ENCODE measurements at places on chromosomes 3 and 15.

DNA sequence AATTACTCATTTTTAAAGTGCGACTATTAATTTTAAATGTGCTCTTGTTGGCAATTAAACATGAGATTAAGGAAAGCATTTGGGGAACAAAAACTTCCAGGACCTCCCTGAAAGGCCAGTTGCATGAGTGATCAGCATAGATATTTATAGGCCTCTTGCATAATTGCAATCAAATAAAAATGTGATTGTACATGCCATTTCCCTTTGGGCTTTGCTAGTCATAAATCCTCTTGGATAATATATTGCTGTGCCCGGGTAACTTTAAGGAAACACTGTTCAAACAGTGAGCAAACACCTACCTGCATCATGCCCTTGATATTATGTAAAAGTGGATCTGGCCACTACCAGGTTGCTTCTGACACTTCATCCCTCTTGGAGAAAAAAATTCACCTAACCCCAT, 239.1 kb downstream of the MCTP2 start:
- no peak for DNase-seq

GRCh38 chr3:87949189-87949878, 109.5 kb downstream of the CGGBP1 start:
- DNase-seq, result no peak

DNA sequence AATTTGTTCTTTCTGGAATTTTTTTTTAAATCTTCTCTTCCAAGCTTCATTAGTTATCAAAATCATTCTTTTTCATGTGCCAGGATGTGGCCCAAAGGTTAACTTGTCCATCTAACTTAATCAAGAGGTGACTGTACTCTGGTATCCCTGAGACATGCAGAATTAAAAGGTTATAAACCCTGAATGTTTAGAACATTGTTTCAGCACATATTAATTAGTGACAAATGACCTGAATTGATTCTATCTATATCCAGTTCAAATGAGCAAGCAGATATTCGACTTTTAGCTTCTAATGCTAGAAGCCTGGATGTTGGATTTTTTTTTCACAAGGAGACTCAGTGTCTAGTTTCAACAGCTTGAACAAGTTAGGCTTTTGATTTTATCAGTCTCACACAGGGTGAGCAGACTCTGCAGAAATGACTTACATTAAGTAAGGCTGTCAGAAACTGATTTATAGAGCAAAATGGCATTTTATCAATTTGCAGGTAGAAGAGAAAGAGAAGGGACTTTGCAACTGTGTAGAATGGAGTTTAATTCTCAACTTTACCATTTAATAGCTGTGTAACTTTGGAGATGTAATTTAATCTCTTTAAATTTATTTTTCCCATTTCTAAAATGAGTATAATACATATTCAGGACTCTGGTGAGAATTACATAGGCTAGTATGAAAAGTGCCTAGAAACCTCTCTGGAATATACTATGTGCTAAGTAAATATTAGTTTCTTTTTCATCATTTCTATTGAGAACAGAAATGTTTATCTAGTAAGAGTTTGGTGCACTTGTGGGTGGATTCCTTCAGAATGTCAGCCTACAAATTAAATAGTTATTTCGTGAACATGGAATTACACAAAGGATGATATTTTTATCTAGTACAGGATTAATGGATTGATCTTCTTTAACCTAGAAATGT, 100.0 kb downstream of the ALCAM start:
- no peak for DNase-seq

- DNase-seq, result no peak
These were observed 185.6 kb upstream of the ADAMTS9 start for GRCh38 chr3:64873400-64873799.

- DNase-seq, result no peak
These were observed 237.5 kb downstream of the FOXP1 start for GRCh38 chr3:71346061-71346460.

DNA sequence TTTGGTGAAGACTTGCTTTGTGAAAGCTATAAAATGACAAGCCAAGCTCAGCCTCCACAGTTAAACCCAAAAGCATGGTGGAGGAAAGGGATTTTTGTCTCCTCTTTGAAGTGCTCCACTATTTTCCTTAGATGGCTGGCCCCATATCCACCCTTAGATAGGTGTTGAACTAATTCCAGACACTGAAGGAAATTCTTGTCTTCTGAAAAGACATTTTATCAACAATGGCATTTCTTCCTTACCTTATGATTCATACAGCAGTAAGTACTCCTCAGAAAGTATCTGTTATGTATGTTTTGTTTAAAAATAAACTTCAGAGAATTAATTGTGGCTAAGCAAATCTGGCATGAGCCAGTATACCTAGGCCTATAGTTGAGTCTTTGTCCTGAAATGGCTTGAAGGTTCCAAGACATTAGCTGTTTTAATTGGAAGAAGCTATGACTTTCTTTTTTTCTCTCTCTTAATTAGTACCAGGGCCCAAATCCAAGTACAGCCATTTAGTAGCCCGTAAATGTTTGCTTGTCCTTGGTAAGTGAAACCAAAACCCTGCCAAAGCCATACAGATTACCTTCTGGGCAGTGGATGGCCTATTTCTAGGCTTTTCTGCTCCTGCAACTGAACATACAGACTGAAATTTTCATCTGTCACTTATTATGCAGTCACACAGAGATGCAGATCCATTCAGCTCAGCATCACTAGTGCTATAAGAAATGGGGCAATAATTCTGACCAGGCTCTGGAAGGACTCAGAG, 5.1 kb upstream of the BFSP2 start:
- no peak for DNase-seq

DNA sequence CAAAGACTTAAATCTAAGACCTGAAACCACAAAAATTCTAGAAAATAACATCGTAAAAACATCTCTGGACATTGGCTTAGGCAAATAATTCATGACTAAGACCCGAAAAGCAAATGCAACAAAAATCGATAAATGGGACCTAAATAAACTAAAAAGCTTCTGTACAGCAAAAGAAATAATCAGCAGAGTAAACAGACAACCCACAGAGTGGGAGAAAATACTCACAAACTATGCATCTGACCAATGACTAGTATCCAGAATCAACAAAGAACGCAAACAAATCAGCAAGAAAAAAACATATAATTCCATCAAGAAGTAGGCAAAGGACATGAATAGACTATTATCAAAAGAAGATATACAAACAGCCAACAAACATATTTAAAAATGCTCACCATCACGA, 749.4 kb downstream of the PLOD2 start:
- no peak for DNase-seq

DNA sequence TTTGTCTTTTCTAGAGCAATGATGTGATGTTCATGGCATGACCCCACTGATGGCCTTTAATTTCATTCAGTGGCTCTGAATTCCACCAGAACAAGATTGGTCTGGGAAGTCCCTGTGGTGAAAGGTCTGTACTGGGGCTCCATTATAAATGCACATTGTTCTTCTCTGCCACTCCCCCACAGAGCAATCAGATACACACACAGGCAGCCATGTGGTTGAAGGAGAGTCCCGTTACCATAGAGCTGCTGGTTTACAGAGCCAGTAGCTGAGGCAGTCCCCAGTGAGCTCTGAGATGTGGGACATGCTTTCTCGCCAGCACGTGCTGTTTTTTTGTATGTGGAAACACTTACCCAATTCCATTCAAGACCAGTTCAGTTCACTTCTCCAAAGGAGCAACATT, 172.7 kb upstream of the TRIM42 start:
- DNase-seq, result no peak

Data from GDM1 (cell line).